ENCODE measurements at places on chromosomes 6 and 20.

DNA sequence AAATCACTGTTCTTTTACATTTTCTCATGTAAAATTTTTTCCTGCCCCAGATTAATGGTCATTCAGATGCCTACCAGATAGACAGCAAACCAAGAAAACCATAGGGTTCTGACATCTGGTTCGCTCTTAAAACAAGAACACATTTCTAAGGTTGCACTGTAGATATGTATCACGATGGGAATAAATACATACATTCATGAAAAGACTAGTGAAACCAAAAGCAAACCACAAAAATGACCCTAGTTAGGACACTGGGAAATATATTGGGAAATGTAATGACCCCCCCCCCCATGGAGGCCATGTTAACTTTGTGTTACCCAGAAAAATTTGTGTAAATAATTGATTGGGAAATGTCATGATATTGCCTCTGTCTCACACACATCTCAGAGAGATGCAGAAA is 37.5 kb downstream of the MTFR2 start:
- DNase-seq, result no peak

GRCh38 chr20:63363013-63363957 is 2.1 kb upstream of the CHRNA4 start:
- no peak for DNase-seq

DNA sequence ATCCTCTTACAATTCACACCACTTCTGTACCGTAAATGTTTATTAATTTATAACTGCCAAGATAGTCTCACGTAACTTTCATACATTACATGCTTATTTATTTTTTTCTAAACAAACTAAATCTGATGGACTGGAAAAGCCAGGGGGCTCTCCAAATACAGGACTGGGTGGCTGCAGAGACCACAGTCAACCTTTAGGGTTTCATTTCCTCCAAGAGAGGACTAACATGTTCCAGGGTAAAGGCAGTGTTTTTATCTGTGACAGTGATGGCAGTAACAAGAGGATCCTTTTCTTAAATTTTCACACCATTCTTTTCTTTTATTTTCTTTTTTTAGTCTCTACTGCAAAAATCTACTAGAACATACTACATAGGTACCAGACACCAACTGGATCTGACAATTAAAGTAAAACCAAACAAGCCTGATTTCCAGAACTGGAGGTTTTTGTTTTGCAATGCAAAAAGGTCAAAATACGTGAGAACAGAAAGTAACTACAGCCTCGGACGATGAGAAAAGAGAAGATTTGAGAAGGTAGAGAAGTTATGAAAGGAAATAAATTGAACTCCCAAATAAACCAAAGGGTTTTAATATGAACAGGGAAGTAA is 1.2 kb downstream of the LMBRD1 start:
- peak; percentile 56 for DNase-seq

DNA sequence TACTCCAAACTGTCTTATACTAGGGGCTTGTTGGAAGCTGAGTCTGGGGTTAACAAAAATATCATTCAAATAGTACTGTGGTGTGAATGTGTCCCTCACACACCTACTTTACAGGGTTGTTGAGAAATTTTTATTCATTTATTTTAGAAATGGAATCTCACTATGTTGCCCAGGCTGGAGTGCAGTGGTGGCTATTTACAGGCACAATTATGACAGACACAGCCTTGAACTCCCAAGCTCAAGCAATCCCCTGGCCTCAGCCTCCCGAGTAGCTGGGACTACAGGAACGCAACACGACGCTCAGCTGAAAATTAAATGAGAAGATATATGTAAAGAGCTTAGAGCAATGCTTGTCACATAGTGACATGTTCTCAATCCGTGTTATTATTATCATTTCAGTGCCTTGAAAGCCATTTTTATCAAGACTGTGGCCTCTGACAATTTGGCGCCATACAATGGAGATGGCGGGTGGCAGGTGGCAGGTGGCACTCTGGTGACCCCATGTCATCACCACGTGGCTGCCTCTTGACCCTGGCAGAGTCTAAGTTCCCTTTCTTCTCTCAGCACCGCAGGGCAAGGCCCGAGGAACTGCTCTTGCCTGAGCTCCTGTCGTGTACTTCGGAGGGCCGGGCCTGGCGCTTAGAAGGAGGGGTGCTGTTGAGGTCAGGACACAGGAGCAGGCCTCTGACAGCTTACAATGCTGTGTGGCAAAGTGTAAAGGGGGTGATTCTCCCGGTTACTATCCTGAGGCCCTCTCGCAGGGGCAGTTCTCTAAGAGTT is 64.5 kb downstream of the STX11 start:
- peak; percentile 35 for DNase-seq

DNA sequence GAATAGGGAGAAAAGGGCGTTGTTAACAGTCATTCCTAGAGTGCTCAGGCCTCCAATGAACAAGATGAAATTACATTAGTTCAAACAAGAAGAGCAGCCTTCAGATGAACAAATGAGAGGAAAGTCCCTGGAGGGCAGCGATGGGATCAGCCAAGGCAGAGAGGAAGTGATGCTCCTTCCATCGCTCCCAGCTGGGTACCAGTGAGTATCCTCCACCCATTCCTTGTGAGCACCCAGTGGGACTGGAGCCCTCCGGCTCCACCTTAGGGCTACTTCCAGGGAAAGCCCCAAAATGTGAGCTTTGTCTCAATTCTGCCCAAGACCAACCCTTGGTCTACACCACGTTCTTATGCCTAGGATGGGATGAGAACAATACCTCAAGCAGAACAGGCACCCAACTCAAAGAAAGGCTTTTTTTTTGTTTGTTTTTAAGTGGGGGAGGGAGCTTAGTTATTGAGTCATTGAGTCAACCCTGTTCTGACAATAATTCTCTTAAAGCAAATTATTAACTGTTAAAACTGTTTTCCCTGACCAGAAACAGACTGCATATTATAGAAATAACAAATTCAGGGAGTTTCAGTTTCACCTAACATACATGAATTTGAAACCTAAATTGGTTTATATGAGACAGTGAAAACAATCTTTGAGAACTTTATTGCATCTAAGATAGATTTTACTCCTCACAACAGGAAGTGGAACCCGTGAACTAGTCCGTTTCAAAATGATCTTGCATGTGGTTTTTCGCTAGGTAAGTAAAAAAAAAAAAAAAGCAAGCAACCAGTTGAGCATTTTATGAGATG is 106.9 kb downstream of the IPCEF1 start:
- peak; percentile 34 for DNase-seq

- peak; percentile 79 for DNase-seq
These were observed 20.8 kb upstream of the HCK start for GRCh38 chr20:32031007-32031958.

GRCh38 chr6:136284909-136285308 is 4.7 kb downstream of the BCLAF1 start:
- peak; percentile 25 for DNase-seq

DNA sequence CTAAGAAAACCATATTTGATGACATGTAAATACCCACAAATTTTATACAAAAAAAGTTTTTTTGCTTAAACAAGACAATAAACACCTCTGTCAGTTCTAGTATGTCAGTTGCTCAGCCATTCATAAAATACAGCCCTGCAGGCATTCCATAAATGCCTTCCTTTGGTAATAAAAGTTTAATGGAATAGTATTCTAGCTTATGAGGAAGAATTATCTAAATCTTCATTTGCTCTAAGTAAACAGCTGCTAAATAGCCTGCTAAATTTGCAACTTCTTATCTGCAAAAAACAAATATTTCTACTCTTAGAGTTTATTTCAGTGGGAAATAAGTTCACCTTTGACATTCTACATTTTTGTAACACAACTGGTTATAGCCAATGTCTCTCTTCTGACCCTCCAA is 108.8 kb downstream of the SMLR1 start:
- DNase-seq, result no peak

- no peak for DNase-seq
These were observed 24.5 kb downstream of the HLA-F start for GRCh38 chr6:29747688-29748250.
